Astrocyte (in vitro differentiated cells and primary cell): ENCODE measurements at places on chromosomes 13 and 19.
A peak's percentile ranks its signal among the peaks of the same experiment; 100 is the strongest.

DNA sequence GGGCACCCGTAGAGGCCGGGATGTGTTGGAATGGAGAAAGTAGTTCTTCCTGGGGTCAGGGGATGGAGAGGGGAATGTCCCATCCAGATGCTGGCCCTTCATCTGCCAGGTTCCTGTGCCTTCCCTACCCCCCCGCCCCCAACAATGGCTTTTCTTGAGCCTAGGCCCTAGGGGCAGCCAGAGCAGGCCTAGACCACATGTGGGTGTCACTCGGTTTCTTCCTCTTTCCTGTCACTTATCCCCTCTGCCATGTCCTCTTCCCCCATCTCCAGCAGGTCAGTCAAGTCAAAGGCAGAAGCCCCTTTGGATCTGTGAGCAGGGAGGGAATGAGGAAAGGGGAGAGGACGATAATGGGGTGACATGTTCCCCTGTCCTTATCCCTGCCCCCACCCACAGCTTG lies 36.4 kb downstream of the LYL1 start:
- no peak for DNase-seq

DNA sequence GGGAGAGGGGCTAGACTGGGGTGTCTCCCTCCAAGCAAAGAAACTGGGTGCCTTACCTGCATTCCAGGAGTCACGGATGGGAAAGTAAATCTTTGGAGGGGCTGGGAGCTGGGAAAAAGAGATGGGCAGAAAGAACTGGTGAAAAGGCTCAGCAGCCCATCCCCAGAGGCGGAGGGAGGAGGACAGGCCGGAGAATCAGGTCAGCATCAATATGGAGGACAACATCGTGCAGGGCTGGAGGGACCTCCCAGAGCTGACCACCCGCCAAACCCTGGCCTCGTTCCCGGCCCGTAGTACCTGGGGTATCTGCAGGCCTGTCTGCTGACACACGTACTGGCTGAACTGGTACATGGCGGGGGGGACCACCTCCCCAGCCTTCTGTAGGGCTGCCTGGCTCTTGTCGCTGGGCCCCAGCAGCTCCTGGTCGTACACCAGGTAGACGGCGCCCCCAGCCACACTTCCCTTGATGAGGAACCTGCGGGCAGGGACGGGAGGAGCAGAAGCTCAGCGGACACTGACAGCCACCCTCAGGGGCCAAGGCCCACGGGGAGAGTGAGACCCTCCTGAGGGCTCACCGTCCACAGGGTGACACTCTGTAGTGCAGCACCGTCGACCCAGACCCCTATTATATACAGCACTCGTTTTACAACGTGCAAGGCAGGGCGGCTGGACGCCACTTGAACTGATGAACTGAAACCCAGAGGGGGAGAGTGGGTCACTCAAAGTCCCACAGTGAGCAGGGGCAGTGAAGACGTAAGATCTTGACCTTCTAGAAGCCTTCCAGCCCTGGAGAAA lies 830 bp downstream of the MICOS13 start:
- DNase-seq, result no peak

GRCh38 chr13:50375792-50376191 lies 360.5 kb downstream of the KCNRG start:
- peak; percentile 84 for DNase-seq

GRCh38 chr19:10008184-10008765 lies 2.0 kb downstream of the COL5A3 start:
- no peak for DNase-seq

GRCh38 chr19:1340681-1341469 lies 42.8 kb upstream of the NDUFS7 start:
- no peak for DNase-seq

DNA sequence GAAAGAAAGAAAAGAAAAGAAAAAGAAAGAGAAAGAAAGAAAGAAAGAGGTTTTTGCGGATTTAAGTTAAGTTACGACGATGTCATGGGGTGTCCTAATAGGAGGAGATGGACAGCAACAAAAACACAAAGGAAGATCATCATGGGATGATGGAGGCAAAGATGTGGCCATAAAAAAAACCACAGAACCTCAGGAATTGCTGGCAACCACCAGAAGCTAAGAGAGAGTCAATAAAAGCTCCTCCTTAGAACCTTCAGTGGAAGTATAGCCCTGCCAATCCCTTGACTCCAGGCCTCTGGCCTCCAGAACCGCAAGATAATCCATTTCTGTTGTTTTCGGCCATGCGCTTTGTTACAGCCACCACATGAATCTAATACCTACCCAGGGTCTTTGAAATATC lies 11.5 kb downstream of the PLEKHA4 start:
- DNase-seq, result no peak

- peak; percentile 49 for DNase-seq
Observed at GRCh38 chr13:48304143-48304876, 759 bp downstream of the RB1 start.

DNA sequence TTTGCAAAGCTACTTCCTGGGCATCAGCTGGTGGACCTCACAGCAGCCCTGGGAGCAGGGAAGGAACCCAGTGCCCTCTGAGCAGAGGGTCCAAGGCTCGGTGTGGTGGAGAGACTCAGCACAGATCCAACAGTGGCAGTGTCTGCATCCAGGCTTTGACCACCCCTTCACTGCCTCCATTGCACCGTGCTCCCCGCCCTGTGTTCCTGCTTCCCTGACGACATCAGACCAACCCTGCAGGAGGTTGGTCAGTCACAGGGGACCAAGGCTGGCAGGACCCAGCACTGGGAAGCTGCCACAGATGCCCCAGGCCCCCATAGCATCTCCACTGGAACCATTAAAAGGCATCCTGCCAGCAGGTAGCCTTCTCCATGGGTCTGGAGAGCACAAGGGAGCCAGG lies 7.8 kb upstream of the VSTM2B start:
- no peak for DNase-seq

DNA sequence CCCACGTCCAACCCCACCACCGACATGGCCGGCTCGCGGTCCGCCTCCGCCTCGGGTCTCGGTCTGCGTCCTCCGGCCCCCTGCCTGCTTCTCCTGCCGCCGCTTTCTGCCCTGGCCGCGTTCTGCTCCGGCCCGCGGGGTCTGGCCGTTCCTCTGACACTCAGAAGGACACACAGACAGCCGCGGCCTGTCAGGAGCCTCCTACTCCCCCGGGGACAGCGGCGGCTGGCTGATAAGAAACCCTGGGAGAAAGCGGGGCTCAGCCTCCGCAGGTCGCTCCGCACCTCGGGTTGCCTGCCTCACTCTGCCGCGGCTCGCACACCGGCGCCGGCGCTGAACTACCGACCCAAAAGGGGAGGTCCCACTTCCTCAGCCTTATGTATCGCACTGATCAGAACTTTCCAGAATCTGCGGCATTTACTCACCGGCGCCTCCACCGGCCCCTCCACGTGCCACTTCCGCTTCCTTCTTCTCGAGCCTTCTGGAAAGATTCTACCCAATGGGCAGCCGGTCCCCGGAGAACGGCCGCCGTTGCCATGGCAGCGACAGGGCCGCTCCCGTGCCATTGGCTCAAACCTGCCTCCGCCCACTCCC lies at the start of gene HSPH1:
Gene HSPH1, minus strand, starts transcription at position 348 of the 594 bp plus-strand sequence. Its CDS starts 322 bp downstream, at position 26.
- peak; percentile 95 for DNase-seq

GRCh38 chr13:97030705-97031452 lies 36.6 kb upstream of the OXGR1 start:
- DNase-seq, result peak; percentile 52

- DNase-seq, result no peak
Observed at GRCh38 chr13:62209529-62209928, 793.9 kb upstream of the PCDH20 start.

- peak; percentile 12 for DNase-seq
Observed at GRCh38 chr13:66689628-66690027, 540.5 kb downstream of the PCDH9 start.

DNA sequence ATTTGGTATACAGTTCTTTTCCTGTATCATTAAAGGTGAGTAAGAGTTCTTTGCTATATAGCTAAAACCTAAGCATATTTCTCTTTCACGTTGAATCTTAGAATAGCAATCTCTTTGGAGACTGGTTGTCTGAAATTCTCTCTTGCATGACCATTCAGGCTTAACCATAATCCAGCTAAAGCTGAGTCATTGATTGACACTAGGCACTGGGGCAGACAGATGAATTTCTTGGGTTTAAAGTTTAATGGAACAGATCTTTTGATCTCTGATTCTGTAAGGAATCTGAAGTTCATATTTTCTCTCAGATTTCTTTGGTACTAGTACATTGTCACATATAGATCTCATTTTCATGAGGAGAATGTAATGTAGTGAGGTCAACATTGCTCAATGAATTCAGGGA lies 397.3 kb upstream of the MIR17HG start:
- no peak for DNase-seq

GRCh38 chr13:80824229-80824628 lies 483.3 kb upstream of the SPRY2 start:
- DNase-seq, result peak; percentile 17

- no peak for DNase-seq
Observed at GRCh38 chr13:77619655-77620054, 77.8 kb upstream of the SLAIN1 start.

DNA sequence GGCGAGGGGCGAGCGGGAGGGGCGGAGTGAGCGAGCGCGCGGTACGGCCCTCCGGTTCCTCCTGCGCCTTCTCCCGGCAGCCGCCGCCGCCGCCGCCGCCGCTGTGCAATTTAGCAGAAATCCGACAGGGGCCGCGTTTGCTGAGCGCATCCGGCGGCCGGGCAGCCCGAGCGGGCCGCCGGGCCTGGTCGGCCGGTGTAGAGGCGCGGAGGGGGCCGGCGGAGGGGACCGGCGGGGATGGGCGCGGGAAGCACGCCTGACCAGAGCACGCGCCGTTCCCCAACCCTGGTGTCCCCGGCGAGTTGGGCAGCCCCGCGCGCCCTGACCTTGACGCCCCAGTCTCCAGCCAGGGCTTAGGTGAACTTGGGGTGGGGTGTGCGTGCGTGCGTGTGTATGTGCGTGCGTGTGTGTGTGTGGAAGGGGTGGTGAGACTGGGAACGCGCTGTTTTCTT lies 144.5 kb upstream of the ZNF536 start:
- DNase-seq, result peak; percentile 12

GRCh38 chr13:112997188-112998130 lies 28.4 kb downstream of the MCF2L start:
- DNase-seq, result no peak

- DNase-seq, result peak; percentile 73
Observed at GRCh38 chr13:24119626-24120508, 40.7 kb upstream of the SPATA13 start.

GRCh38 chr19:50803633-50804419 lies 13.6 kb downstream of the ACP4 start:
- no peak for DNase-seq

GRCh38 chr19:5154799-5155426 lies 185.7 kb downstream of the PTPRS start:
- DNase-seq, result no peak

GRCh38 chr19:52734331-52734892 lies 432 bp downstream of the ZNF611 start:
- DNase-seq, result no peak

GRCh38 chr19:44939668-44940067 lies 2.4 kb upstream of the APOC4 start:
- no peak for DNase-seq

DNA sequence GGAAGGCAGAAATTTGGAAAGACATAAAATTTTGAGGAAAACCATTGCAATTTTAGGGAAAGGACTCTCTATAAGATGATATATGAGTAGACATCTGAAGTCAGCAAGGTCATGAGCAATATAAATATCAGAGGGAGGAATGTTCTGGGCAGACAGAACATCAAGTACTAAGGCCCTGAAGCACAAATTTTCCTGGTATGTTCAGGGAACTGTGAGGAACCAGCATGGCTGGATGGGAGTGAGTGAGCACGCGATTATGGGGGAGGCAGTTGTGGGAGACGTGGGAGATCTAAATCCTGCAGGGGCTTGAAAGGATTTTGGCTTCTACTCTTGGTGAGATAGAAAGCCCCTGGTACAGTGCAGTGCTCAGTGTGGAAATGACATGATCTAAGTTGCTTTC lies 112.0 kb downstream of the TBC1D4 start:
- no peak for DNase-seq

DNA sequence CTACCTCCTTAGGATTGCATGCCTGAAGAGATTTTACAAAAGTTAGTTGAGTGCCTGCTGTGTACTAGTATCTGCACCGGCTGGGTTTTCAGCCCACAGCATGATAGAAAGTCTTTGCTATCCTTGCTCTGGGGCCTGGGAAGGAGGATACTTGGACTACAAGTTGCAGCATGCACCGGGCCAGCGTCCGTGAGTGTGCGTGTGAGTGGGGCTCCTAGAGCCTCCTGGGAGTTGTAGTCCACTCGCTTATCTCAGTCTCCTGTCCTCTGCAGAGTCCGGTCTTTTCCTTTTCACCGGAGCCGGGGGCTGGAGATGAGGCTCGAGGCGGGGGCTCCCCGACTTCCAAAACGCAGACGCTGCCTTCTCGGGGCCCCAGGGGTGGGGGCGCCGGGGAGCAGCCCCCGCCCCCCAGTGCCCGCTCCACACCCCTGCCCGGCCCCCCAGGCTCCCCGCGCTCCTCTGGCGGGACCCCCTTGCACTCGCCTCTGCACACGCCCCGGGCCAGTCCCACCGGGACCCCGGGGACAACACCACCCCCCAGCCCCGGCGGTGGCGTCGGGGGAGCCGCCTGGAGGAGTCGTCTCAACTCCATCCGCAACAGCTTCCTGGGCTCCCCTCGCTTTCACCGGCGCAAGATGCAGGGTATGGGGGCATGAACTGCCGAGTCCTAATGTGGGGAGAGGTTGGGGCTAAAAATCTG lies 20.6 kb downstream of the BRSK1 start:
- no peak for DNase-seq

GRCh38 chr19:34226036-34226435 lies 28.3 kb upstream of the GARRE1 start:
- no peak for DNase-seq

DNA sequence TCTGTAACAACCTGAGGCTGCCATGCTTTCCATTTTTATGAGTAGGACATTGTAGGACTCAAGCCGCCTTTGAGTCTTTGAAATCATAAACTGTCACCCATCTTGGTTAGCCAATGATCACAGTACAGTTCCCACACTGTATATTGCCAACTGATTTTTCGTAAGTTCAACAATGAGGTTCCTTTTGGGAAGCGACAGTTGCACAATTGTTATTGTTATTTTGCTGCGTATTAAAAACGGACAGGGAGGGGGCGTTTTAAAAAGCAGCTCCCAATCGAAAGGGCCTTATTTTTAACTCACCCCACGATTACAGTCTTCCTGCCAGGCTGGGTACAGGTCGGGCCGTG lies 601 bp downstream of the SLC46A3 start:
- no peak for DNase-seq

GRCh38 chr13:23701636-23702035 lies 131.4 kb downstream of the TNFRSF19 start:
- DNase-seq, result peak; percentile 83
